ENCODE measurements at places on chromosomes 7 and 10. TPM values are rescaled to one million over a fixed set of nuclear protein-coding genes. Genes with fewer than 3 reads are reported as not detected.

GRCh38 chr10:5442065-5442989, 30.0 kb downstream of the NET1 start:
- H3K36me3 ChIP-seq: peaks cover 56% of the 10 kb centered on the region
- no peaks in the 10 kb centered on the region for H3K27me3 ChIP-seq
- peak; percentile 47 for DNase-seq

- no peaks in the 10 kb centered on the region for H3K36me3 ChIP-seq
- no peaks in the 10 kb centered on the region for H3K4me1 ChIP-seq
- H3K4me3 ChIP-seq: no peak overlapping the region
- DNase-seq: no peak
- H3K27me3 ChIP-seq: peaks cover 29% of the 10 kb centered on the region
These were observed 135.4 kb downstream of the EMX2 start for GRCh38 chr10:117677890-117678500.

CALML5 gene
- not detected for total RNA-seq

DNA sequence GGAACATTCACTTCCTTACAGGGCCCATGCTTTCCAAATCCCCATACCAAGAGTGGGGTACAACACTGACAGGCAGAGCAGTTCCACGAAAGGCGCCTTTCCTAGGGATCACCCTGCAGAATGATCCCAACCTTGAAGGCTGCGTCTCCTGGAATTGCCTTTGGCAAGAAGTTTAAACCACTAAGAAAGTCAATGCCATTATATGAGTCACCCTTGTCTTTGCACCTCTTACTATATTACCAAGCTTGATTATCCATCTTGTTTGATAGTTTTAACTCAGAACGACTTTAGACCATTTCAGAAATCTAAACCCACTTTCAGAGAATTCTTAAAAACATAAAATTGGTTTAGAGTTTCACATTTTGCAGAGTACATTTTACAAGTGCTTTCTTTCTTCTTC, 282.1 kb downstream of the ARHGAP12 start:
- DNase-seq: no peak
- no peaks in the 10 kb centered on the region for H3K4me1 ChIP-seq
- H3K27ac ChIP-seq: no peak overlapping the region
- peaks cover 2% of the 10 kb centered on the region for H3K27me3 ChIP-seq

- peaks cover 53% of the 10 kb centered on the region for H3K36me3 ChIP-seq
- peak overlapping the region; percentile 96 for H3K27ac ChIP-seq
These were observed 1.7 kb downstream of the NCAPG2 start for GRCh38 chr7:158702944-158703343.

VAX1 gene
- not detected for total RNA-seq

- H3K36me3 ChIP-seq: no peaks in the 10 kb centered on the region
- no peaks in the 10 kb centered on the region for H3K4me1 ChIP-seq
- no peak overlapping the region for H3K4me3 ChIP-seq
- no peaks in the 10 kb centered on the region for H3K27me3 ChIP-seq
- no peak for DNase-seq
These were observed 453.7 kb upstream of the LRRTM3 start for GRCh38 chr10:66472156-66472555.

DNA sequence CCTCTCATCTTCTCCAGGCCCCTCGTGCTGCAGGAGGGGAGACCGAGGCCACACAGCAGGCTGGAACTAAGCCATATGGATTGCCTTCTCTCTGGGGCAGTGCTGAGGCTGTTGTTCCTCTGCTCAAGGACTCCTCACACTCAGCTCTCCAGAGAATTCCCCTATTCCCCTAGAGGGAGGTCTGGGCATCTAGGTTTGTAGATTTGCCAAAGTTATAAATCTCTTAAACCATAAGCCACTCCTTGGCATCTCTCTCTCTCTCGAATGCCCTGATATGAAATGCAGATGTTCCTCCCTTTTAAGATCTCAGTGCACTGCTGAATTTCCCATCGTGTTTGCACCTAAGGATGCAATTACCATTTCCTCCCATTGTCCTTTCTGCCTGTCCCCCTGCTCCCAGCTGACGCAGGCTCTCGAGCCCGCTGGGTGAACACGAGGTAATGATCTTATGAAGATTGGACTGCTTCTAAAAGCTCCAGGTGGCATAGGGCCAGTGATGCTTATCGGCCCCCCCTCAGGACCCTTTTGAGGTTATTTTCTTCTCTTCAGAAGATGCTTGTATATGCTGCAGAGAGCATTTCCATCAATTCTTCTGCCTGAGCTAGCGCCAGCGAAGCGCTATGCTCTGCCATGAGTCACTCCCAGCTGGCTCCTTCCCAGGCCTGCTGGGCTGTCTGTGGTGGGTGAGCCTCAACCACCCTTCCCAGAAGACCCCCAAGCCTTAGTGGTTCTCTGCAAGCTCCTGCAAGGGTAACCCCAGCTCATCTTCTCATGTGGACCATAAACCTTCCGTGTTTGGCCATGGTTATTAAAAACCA, 41.6 kb upstream of the AQP1 start:
- H3K27me3 ChIP-seq: no peaks in the 10 kb centered on the region
- peaks cover 7% of the 10 kb centered on the region for H3K36me3 ChIP-seq
- no peak for DNase-seq
- H3K4me3 ChIP-seq: no peak overlapping the region

DNA sequence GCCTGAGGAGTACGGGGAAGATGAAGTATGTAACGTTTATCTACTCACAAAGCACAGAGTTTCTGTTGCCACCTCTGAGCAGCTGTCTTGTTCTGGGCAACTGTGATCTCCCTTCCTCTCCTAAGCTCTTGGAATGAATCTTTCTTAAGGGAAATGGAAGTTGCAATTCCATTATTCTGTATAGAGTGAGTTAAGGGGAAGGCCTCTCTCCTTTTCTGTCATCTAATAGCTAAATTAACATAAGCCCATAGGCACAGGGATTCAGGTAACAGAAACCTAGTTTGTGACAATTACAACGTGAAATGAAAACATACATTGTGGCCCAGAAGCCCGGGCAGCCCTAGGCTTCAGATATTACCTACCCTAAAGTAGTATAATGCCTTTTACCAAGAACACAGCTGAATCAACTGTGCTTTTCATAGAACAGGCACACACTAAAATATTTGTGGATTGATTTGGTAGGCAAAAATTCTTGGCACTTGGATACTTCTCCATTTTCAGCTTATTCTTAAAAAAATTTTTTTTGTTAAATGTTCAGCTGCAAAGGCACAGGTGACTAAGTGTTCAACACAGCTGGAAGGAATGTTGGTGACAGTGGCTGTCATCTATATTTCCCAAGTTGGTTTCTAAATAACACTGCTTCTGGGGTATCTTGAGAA, 3.8 kb upstream of the PDCD4 start:
- DNase-seq: no peak
- peaks cover 49% of the 10 kb centered on the region for H3K4me1 ChIP-seq
- H3K4me3 ChIP-seq: no peak overlapping the region
- no peaks in the 10 kb centered on the region for H3K36me3 ChIP-seq
- H3K27ac ChIP-seq: no peak overlapping the region

GRCh38 chr7:4169455-4169854, 512.6 kb upstream of the FOXK1 start:
- H3K4me3 ChIP-seq: no peak overlapping the region
- H3K4me1 ChIP-seq: no peaks in the 10 kb centered on the region
- H3K36me3 ChIP-seq: no peaks in the 10 kb centered on the region
- peaks cover 89% of the 10 kb centered on the region for H3K27me3 ChIP-seq
- DNase-seq: no peak
- no peak overlapping the region for H3K27ac ChIP-seq

GIMAP4 gene
- 0.42 TPM for total RNA-seq

DNA sequence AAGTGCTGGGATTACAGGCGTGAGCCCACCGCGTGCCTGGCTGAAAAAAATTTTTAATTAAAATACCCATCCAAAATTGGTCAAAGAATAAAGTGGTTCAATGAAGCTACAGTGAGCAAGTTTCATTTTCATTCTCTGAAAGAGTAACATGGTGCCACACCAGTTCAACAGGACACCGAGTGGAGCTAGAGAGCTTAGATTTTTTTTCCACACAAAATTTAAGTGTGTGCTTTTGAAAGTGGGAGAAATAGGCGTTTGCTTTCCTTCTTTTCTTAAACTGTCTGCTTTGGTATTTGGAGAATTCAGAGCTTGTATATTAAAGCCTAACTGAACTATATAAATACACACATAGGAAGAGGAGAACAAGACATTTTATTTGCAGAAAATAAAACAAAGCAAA, 43.4 kb downstream of the BPGM start:
- no peaks in the 10 kb centered on the region for H3K36me3 ChIP-seq
- no peak overlapping the region for H3K27ac ChIP-seq
- H3K4me3 ChIP-seq: no peak overlapping the region
- no peak for DNase-seq
- H3K27me3 ChIP-seq: peaks cover 45% of the 10 kb centered on the region
- H3K4me1 ChIP-seq: no peaks in the 10 kb centered on the region

DNA sequence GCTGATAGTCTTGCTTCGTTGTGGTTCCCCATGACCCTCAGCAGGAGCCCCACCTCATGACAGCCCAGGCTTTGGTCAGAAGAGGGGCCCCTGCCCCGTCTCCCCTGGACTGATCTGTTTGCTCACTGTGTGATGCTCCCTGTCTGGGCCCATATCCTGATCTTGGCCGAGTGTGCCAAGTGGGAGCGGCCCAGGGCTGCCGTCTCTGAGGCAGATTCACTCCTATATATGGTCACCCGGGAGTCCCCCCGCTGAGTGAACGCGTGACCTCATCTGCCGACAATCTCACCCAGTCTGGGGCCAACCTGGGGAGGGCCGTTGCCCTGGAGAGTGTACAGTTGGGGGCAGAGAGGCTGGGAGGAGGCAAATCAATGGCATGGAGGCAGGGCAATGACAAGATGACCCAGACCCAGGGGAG, 34.5 kb downstream of the PPIF start:
- no peak for DNase-seq
- no peaks in the 10 kb centered on the region for H3K27me3 ChIP-seq
- peaks cover 35% of the 10 kb centered on the region for H3K4me1 ChIP-seq
- no peak overlapping the region for H3K4me3 ChIP-seq
